ENCODE measurements at places on chromosomes 5 and 9.
A peak's percentile ranks its signal among the peaks of the same experiment; 100 is the strongest.

GRCh38 chr5:54278979-54279717, 31.2 kb downstream of the ARL15 start:
- no peak for DNase-seq

- peak; percentile 50 for DNase-seq
Measured at GRCh38 chr5:93621327-93621798, 38.3 kb downstream of the NR2F1 start.

- DNase-seq, result peak; percentile 69
Measured at GRCh38 chr9:115883467-115884329, 269.9 kb upstream of the PAPPA start.

DNA sequence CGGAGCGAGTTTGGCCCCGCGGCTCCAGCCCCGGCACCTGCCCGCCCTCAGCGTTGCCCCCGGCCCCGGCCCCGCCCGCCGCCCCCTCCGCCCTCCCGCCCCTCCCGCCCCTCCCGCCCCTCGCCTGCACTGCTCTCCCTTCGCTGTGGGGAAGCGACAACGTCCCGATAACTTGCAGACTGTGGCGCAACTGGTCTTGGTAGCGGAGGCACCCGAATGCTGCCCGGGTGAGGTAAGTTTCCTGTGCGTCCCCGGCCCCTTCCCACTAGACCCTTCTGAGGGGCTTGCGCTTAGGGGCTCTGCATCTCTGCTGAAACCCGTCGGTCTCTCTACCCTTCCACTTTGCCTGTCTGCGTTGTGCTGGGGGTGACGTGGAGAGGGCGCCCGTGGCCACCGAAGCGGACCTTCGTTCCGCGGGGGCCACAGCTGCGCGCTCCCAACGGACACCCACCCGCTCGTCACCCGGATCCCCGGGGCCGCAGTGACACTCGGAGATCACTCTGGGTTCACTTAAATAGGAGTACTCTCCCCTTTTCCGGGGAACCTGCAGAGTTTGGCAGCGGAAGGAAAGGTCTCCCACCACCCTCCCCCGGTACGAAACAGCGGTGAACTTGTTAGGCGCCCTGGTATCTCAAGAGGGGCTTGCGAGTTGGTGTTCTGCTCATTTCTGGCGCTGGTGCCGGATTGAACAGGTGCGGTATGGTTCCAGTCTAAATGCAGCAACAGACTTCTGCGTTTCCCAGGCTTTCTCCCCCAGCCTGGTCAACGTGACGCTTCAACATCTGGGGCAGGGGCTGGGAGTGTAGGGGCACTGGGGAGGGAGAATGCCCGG, 707 bp downstream of the PIP5K1B start:
- DNase-seq, result no peak

DNA sequence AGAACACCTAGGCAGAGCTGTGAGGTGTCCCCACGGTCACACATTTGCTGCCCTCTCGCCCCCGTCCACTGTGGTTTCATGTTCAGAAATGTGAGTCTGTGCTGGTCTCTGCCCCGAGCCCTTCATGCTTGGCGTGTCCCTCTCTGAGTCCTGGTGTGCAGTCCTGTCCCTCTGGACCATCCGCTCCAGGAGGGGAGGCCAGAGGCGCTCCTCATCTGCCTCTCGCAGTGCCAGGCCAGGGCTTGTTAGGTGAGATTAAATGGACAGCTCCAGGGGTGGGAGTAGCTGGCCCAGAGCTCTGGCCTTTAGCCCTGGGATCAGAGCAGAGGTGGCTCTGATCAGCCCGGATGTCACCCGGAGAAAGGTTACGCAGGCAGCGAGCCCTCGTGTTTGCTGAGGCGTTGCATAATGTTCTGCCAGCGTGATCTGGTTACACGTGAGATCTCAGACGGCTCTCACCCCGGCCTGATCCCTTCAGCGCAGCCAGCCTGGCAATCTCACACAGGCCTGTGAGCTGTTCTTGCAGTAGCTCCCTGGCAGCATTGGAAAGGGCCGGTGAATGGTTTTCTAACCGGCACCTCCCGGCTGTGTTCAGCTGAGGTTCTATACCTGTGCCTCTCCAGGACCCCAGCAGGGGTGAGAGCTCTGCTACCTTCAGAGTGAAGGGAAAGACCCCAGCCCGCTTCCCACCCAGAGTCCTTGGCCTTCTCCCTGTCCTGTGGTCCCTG, 24.5 kb downstream of the PTGES2 start:
- DNase-seq, result no peak

DNA sequence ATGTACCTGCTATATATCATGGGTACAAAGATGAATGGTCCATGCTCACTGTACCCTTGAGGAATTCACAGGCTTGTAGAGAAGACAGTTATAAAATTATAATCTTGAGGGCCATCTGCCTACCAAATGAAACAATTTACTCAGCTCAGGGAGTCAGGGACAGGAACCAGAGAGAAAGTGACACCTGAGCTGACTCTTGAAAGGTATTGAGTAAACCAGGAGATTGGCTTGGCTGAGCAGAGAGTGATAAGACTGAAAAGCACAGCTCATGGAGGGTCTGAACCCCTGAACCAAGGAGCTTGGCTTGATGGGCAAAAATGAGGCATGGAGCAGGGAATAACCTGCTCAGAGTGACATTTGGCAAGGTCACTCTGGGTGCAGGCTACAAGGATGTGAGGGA, 147.3 kb downstream of the FAM114A2 start:
- DNase-seq, result no peak

DNA sequence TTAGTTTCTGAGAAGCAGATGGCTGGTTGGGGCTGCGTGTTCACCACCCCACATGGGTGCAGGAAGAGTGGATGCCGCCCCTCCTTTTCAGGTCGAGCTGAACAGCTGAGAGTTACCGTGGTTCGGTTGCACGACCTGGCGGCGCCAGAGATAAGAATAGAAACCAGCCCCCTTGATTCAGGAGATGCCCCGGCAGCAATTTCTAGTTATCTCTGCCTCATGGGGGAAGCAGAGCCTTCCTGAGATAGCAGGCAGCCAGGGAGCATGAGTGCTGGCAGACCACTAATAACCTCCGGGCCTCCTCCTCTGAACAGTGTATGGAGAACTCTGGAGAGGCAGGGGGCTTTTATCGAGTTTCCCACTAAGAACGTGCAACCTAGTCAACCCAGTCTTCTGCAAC, 177.8 kb downstream of the NSG2 start:
- no peak for DNase-seq

DNA sequence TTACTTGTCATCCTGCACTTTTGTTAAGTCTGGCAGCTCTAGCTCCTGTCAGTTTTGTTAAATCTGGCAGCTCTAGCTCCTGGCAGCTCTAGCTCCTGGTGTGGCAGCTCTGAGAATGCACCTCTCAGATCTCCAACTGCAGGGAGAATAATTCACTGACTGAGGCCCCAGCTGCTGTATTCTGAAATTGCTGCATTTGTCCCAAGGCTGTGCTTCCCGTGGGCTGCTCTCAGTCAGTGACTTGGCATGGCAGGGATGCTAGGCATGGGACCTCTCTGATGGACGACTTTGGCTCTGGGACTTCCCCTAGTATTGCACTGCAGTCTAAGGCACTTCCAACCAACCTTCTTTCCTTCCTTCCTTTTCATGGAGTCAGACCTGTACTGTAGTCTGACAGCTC, 475.7 kb downstream of the CCDC171 start:
- no peak for DNase-seq

DNA sequence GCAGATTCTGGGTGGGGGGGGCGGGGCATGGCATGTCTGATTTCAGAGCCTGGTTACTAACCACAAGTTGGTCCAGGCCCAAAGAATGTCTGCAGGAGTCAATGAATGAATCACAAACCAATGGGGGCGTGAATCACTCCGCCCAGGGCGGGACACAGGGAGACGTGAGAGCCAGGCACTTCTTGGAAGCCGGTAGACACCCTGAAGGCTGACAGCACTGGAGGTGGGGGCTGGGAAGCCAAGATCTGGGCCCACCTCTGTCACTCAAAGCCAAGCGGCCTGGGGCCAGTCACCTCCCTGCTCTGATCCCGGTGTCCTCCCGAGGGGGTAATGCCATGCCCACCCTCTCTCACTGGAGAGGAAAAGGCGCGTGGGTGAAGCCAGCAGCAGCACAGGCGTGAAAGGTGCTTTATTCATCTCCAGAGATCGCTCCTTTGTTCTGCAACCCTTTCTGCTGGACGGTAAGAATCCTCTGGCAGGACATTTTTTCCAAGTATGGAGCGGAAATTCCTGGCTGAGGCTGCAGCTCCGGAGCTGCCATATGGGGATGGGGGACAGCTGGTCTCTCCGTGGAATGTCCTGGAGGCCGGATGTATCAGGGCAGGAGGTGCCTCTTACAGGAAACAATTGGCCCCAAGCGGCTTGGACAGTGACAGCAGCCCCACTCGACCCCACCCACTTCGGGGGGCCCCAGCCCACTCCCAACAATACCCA, 85.0 kb downstream of the STK10 start:
- peak; percentile 97 for DNase-seq

DNA sequence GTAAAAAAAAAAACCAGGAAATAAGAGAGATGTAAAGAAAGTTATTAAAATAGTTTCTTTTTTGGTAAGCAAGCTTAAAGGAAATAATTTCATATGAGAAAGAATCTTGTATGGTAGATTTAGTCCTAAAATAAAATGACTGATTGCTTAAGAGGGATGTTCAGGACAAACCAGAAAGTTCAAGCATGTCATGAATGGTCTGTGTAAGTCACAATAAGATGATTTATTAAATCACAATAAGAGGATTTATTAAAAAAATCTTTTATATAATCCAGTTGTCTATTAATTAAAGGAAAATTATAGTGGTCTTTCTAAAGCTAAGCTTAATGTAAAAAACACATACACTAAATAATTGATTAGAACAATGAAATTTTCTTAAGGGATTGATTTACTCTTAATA, 91.8 kb upstream of the OR13F1 start:
- DNase-seq, result peak; percentile 20

DNA sequence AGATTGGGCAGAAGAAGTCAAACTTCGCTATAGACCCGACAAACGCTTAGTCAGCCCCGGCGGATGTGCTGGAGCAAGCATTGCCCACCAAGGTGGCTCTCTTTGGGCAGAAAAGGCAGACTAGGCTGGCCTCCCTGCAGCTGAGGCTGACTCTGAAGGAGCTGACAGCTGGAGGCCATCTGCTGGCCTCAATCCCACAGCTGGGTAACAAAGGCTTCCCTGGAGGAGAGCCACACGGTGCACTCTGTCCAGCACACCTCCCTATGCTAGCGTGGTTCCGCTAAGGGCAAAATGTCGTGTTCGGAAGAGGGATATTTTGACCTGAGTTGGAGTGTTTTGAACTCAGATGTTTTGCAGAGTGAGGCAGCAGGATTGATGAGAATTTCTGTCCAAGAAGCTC, 103.5 kb upstream of the PTCH1 start:
- no peak for DNase-seq

DNA sequence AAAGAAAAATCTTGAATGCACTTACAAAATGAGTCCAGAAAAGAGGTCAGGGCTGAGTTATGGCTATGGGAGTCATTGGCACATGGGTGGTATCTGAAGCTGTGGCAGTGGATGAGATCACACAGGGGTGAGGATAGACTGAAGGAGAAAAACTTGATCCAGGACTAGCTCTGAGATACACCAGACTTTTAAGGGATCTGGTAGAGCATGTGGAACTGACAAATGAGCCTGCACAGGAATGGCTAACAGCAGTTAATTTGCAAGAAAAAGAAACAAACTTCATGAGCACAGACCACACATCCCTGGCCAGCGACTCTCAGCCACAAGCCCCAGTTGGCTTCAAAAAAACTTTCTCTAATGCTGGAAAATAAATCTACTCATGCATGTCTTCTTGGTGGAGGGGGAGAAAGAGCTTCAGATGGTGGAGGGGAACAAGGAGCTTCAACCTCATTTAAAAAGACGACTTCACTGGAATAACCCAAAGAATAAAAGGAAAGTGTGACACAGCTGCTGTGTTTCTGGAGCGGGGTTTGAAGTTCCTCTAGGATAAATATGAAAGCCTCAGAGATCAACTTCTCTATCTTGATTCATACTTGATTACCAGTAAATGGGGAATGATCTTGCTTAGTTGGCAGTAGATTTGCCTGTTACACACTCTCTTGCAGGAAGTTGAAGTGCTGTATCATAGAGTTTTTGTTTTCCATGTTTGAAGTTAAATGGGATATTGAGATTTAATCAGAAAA, 33.6 kb downstream of the TNFAIP8 start:
- no peak for DNase-seq

DNA sequence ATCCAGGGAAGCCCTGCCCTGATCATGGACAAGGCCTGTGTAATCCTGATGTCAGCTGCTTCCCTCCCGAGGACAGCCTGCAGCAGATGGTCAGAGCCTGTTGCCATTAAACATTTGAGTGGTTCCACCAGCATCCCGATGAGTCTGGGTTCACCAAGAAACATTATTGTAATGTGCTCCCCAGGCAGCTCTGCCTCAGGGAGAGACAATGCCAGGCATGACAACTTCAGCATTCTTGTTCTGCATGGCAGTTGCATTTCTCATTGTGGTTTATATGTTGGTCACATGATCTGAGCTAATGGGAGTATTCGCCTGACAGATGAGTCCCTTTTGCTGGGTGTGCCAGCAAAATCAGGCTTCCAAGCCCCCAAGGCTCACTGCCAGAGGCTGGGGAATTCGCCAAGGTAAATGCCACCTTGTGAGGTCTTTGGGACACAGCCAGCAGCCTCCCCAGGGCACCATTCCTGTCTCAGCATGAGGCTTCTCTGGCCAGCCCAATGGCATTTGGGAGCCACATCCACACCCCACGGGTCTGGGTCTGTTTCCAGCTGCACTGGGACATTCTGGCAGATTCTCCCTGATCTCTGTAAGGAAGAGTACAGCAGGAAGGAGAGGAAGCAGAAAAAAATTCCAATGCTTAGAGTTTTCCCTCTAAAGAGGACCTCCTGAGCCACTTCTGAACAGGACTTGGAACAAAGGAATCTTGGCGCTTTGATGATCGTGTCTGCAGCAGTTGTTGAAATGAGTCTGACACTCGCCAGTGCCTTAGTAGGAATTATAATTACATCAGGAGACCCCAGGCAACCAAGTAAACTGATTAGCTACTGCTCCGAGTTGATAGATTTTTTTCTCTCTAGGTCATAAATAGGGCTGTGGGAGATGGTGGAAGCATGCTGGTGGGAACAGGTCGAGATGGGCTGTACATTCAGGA, 18.7 kb downstream of the KCNIP1 start:
- peak; percentile 63 for DNase-seq

DNA sequence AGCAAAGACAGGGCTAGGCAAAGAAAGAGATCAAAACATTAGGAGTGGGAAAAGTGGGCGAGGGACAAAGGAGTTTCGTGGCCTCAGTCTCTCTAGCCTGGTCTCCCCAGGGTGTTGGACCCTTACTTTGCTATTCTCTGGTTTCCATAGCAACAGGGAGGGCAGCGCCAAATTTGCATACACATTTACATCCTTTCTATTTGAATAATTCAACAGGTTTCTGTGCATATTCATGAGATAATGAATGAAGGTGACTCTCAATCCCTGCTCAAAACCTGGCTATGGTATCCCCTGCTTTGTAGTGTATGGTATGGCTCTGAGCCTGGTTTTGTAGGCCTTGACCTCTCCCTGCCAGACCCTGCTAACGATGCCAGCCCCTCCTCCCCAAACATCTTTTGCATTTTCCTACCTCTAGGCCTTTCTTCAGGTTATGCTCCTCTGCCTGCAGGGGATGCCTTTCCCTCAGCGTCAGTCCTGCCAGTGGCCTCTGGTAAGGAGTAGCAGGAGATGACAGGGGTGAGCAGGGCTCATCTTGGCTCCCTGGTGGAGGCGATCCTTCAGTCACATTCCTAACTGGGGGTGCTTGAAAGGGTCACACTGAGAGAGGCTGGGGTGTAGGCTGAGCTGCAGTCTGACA, 9.8 kb downstream of the RPP25L start:
- no peak for DNase-seq

- DNase-seq, result no peak
Measured at GRCh38 chr5:6750142-6750840, 37.1 kb downstream of the TENT4A start.

Measured in PC-3 (cell line).